Stimulated activated CD8-positive, alpha-beta memory T cell treated with anti-CD3 and anti-CD28 coated beads, Interleukin-7, amount 100 ng/mL, for 1 hour (primary cell): ENCODE measurements at places on chromosomes 5 and 9.

DNA sequence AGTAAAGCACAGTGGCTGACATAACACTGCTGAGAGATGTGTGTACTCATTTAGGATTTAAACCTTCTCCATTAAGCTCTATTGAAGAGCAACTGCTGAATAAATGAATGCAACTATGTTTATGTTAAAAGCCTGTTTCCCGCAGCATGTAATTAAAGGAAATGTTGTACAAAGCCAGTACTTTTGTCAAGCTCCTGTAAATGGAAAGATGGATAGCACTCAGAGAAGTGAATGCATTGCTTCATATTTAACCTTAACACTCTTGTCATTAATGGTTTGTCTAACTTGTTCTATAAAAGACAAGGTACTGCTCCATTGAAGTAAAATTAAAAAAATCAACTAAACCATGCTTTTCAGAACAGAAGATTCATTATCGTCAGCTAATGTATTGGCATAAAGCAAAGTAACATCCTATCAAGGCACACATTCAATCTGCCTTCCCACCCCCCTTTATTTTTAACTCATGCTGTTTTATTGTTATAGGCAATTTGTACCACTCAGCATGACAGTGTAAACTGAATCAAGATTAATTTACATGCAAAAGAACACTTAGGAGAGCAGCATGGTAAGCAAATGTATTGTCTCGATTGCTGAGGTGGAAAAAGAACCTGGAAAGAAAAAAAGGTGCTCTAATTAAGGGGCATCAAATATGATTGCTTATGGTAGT is 240.9 kb upstream of the TBCA start:
- no peak for DNase-seq

GRCh38 chr9:129867136-129868022 is 32.1 kb downstream of the USP20 start:
- DNase-seq: no peak

DNA sequence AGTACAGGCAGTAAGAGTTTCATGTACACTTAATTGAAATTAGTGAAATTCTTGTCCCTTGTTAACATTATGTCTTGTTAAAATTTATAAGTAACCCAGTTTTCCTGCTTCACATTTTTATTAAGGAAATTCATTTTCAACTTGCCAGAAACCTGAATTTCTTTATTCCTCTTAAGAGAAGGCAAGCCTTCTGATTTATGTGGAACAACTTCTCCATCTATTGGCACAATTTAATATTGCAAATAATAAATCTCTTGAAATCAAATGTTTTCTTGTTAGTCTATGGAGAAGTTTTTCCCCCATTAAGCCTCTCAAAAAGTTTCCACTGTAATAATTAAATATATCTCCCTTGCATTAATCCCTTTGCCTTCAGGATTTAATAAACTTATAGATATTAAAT is 33.8 kb upstream of the ACO1 start:
- no peak for DNase-seq

GRCh38 chr9:137317718-137318511 is 15.8 kb upstream of the NRARP start:
- no peak for DNase-seq

DNA sequence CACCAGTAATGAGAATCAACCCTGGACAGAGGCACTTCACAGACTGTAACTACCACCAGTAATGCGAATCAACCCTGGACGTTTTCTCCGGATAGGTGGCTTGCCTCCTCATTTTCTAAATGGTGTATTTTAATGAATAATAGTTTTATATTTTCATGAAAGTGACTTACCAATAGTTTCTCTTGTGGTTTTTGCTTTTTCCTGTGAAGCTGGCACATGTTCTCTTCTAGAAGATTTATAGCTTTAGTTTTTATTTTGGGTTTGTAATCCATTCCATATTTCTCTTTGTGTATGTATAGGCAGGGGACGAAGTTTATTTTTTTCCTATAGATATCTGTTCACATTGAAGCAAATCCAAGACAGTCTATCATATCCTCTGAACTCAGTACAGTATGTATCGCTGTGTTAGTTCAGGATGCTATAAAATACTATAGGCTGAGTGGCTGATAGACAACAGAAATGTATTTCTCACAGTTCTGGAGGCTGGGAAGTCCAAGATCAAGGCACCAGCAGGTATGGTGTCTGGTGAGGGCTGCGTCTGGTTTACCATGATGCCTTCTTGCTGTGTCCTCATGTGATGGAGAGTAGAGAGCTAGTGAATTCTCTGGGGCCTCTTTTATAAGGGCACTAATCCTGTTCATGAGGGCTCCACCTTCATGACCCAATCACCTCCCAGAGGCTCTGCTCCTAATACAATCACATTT is 46.5 kb upstream of the GADD45G start:
- no peak for DNase-seq

- no peak for DNase-seq
Observed at GRCh38 chr5:116703941-116704340, 129.3 kb upstream of the SEMA6A start.

- DNase-seq: no peak
Observed at GRCh38 chr5:102223542-102224477, 72.3 kb downstream of the SLCO4C1 start.

DNA sequence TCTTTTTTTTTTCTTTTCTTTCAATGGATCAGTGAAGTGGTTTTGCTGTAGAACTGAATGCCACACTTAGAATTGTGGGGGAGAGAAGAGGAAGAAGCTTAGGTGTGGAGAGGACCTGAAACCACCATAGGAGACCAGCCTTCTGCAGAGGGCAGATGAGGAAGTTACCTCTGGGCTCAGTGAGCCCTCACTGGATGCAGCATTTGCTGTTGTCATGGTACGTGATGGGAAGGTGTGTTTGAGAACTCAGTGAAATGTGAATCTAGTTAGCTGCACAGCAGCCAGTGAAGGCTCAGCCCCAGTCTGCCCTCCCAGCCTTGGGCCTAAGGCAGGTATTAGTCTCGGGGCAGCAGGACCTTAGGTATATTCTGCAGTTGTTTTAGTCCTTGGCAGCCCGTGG is 17.5 kb downstream of the CYFIP2 start:
- DNase-seq: no peak

- no peak for DNase-seq
Observed at GRCh38 chr5:145948921-145949320, 12.5 kb downstream of the SH3RF2 start.

DNA sequence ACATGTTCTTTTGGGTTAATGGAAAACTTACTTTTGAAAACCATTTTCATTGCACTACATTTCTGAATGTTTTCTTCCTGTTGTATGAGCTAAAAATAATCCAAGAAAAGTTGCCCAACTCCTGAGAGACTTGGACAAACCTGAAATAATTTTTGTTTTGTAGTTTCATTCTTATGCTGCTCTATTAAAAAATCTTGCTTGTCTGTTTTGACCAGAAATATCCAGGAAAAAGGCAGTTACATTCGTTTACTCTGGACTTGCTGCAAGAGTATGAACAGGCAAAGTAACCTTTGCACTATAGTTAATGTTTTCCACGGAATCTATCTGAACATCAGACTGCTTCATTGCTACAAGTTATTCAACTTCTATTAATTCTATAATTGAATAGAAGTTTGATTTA is 200.1 kb upstream of the DAB2 start:
- no peak for DNase-seq

- no peak for DNase-seq
Observed at GRCh38 chr9:93154293-93154903, 20.3 kb upstream of the NINJ1 start.

- DNase-seq: no peak
Observed at GRCh38 chr5:135831851-135832555, 2.5 kb upstream of the SLC25A48 start.

DNA sequence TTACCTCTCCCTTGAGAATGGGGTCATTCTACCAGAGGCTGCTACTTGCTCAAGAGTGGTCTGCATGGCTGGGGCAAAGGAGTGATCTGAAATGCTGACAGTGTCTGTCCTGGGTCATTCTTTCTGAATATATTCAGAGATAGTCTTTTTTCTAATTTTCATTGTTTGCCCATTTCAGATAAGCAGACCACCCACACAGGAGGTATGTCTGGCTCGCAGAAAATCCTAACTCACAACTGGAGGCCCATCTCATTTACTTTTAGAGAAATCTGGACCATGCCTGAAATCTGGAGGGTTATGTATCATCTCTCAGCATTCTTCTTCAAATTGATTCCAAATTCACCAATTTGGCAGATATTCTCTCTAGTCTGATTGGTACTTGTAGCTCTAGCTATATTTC is 227.6 kb downstream of the SEC61B start:
- DNase-seq: no peak

- DNase-seq: no peak
Observed at GRCh38 chr9:110356639-110357395, 19.2 kb upstream of the TXNDC8 start.

DNA sequence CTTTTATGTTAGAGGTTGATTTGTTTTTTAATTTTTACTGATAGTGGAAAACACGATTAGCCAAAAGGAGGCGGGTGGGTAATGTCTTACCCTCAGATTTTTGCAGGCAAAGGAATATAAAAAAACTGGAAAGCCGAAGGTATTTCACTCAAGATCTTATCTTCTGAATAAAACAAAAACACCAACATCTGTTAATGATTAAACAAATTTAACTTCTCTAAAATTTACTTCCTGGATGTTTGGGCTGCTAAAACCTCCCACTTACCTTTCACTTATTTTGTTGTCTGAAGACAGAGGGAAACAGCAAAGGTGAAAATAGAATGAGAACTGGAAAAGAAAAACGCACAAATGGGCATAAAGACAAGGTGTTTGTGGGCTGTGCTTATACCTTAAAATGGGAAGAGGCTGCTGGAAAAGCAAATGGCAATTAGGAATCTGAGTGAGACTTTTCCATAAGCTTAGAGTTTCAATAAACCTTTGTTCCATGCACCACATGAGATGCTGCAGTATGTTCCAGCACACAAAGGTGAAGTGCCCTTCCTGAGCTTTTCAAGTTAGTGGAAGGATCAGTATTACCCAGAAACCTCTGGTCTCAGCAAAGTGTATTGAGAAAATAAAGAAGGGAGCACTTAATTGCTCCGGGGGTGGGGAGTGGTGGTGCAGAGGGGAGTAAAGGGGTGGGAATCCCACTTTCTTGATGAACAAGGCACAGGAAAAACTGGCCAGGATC is 298.3 kb downstream of the BNC2 start:
- DNase-seq: no peak

GRCh38 chr9:22838266-22838665 is 391.6 kb downstream of the DMRTA1 start:
- no peak for DNase-seq

- DNase-seq: peak; percentile 56
Observed at GRCh38 chr9:99807276-99807852, 14.3 kb upstream of the NR4A3 start.

- DNase-seq: no peak
Observed at GRCh38 chr9:90024409-90024808, 419.6 kb downstream of the GADD45G start.

DNA sequence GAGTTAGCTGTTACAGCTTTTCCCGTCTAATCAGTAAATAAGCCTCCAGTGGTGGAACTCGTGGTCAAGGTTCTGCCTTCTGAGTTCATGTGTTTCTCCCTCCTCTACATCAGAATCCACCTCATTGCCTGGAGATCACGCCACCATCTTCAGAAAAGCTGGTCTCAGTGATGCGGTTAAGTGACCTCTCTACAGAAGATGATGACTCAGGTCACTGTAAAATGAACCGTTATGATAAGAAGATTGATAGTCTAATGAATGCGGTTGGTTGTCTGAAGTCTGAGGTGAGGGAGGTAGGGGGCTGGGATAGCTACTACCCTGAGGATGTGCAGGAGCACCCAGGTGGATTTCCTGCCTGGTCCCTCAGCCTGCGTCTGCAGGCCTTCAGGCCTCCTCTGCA is 13.3 kb downstream of the ODF2 start:
- no peak for DNase-seq

GRCh38 chr5:118863345-118863744 is 125.0 kb downstream of the DTWD2 start:
- DNase-seq: no peak

- no peak for DNase-seq
Observed at GRCh38 chr9:93473411-93473810, 20.0 kb upstream of the FAM120AOS start.

DNA sequence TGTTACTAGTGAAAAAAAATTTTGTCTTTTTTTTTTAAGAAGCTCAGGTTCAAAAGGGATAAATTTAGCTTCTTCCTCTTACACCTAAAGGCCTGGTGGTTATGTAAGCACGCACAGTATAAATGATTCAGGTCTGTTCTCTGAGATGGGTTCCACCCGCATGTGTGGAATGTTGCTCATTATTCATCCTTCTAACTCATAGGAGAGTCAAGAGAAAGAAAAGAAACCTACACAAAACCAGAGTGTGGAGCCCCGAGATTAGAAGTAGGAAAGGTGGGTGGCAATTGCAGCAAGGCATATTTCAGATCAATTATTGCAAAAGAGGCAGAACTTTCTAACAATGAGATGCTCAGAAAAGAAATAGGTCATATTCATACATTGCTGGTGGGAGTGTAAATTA is 13.5 kb downstream of the PLAC8L1 start:
- DNase-seq: no peak

DNA sequence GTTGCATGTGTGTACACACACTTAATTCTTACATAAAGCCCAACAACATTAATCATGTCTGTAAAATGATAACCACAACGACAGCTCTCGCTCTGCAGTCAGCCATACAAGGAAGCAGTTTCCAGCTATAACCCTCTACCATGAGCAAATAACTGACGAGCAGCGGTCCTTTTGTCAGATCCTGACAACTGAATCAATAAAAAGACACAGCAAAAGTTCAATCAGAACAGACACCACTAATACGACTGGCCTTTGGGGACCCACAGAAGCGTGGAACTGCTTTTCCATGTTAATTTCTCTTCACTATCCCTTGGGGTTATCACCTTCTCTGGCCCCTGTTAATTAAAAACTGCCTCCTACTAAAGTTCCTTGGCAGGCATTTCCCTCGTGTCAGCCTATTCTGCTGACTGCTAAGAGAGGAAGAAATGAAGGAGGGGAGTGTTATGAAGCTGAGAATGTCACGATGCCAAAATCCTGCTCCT is 722.8 kb upstream of the GRAMD2B start:
- DNase-seq: no peak

GRCh38 chr5:19047277-19047676 is 940.7 kb downstream of the CDH18 start:
- no peak for DNase-seq

GRCh38 chr9:81964218-81965171 is 21.2 kb downstream of the SPATA31D3 start:
- DNase-seq: no peak

DNA sequence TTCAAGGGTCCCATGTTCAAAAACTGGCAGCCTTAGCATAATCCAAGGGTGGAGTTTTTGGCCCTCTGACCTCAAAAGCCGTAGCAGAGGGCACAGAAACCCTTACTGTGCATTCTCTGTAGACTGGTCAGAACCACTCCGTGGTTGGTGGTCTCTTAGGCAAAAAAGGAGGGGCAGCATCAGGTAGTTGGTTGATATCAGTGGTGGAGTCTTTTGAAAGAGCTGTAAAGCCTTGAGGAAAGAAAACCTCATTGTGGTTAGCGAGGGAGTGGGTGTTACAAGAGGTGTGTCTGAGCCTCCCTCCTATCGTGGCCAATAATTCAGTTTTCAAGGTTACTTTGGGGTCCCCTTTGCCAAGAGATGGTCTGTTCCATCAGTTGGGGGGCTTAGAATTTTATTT is 40.9 kb downstream of the ARHGEF28 start:
- DNase-seq: no peak
